Dermis blood vessel endothelial cell (primary cell): ENCODE measurements at places on chromosomes 12 and 14. TPM values are rescaled to one million over a fixed set of nuclear protein-coding genes. Genes with fewer than 3 reads are reported as not detected.

DNA sequence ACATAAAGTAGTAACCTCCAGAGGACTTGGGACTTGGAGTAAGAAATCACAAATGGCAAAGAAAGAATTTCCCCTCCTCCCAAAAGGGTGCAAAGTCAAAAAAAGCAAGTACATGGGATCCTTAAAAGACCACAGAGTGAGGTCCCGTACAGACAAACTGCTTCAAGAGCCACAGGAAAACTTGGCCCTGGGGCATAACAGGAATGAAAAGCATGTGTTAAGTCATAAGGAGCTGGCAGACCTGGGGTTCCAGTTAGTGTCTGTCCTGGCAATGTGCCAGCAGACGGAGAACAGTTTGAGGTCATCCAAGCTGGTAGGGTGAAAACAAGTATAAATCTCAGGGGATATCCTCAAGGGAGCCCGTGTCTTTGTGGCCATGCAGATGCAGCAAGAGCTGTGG, 73.2 kb downstream of the HSD17B6 start:
- DNase-seq, result no peak

DDX54 gene
- total RNA-seq, result 44.7 and 49.0 TPM in 2 replicates

HCAR3 gene
- total RNA-seq, result not detected in 2 replicates

- DNase-seq, result no peak
Observed at GRCh38 chr14:91714805-91715204, 17.1 kb downstream of the CATSPERB start.

DNA sequence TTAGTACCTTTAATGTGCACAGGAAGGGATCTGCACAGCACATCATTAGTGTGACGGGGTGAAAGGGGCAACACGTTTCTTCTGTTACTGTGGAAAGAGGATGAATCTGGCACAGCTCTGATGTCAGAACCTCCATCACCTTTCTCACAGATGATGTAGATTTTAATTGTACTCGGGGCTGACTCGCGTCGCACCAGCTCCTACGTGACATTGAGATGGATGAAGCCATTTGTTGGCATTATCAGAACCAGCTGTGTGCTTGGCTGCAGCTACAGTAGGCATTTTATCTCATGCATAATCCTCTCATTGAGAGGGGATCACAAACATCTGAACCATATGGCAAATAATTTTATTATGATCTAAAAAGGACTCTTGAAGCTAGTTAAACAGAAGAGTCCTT, 173.6 kb downstream of the PDZRN4 start:
- no peak for DNase-seq

DNA sequence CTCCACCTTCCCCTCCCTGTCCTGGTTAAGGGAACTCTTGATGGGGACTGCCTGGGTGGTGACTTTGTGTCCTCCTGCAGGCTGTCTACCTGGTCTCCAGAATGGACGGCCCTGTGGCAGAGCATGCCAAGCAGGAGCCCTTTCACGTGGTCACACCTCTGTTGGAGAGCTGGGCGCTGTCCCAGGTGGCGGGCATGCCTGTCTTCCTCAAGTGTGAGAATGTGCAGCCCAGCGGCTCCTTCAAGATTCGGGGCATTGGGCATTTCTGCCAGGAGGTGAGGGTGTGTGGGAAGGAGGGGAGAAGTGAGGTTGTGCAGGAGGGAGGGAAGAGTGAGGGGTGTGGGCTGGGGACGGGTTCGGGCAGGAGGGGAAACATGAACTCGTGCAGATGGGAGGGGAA, 5.7 kb downstream of the SDSL start:
- DNase-seq, result no peak

ZFHX2 gene
- 0.17 and 0.23 TPM in 2 replicates for total RNA-seq

DNA sequence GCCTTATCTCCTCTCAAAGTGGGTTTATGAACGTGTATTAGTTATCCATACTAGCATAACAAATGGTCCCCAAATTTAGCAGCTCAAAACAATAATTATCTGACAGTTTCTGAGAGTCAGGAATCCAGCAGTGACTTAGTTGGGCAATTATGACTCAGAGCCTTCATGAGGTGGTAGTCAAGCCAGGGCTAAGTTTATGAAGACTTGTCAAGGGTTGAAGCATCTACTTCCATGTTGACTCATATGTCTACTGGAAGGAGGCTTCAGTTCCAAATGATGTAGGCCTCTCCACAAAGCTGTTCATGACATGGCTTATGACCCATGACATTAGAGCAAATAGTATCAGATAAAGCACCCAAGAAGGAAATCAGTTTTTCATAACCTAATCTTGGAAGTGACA, 73.2 kb downstream of the IPO8 start:
- no peak for DNase-seq

WNT5B gene
- 0.28 and 1.5 TPM in 2 replicates for total RNA-seq

DNA sequence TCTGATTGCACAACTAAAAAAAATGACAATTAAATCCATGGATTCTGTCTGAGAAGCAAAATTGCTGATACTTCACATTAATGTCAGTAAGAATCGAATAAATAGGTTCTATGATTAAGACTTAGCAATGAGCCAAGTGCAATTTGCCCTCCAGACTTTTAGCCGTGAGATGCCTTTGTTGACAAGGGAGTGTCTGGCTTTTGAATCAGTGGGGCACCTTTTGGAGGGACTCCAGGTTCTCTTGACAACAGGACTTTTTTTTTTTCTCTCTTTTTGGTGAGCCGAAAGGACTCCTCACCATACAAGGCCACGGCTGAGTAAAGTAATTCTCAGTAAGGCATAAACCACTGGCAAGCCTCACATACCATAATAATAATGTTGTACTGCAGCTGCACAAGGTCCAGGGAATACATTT, 4.7 kb upstream of the MDM1 start:
- no peak for DNase-seq

DIO2 gene
- total RNA-seq, result 0.51 TPM in 1 of 2 replicates, not detected in the other

GRCh38 chr12:225012-225411, 11.1 kb upstream of the SLC6A12 start:
- DNase-seq, result no peak

PDZRN4 gene
- total RNA-seq, result not detected in 2 replicates
